Stimulated activated CD4-positive, alpha-beta T cell treated with anti-CD3 and anti-CD28 coated beads, TNF-alpha, amount 100 ng/mL, for 24 hours (primary cell): ENCODE measurements at places on chromosomes 6 and 20.

GRCh38 chr20:16501301-16501700 is 71.9 kb downstream of the KIF16B start:
- DNase-seq: no peak

GRCh38 chr20:17439616-17440296 is 91.4 kb downstream of the BFSP1 start:
- no peak for DNase-seq

DNA sequence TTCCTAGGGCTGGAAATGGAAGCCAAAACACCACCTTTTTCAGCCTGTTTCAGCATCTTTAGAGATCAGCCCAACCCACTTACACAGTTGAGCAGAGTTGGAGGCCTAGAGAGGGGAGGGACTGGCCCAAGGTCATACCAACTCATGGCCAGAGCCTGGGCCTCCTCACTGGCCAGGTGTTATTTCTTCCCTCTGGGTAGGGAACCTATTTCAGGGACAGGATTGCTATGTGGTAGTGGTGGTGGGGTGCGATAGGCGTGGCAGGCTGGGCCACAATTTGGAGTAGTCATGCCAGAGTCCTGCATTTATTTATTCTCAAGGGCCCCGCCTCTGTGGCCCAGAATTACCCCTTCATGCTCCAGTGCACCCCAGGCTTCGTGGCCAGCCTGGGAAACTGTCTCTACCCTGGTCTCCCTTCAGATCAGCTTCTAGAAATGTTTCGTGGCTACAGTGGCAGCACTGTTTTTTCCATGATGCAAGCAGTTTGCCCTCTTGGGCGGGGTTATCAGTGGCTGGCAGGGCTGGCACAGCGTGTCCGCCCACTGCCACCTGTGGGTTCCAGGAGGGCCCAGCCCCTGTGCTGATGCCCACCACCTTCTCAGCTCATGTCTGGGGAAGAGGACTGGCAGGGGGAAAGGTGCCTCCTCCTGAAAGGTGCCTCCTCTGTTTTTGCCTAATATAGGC is 6.2 kb downstream of the VEGFA start:
- DNase-seq: no peak

- DNase-seq: no peak
These were observed 109.3 kb upstream of the TAB2 start for GRCh38 chr6:149208134-149208601.

DNA sequence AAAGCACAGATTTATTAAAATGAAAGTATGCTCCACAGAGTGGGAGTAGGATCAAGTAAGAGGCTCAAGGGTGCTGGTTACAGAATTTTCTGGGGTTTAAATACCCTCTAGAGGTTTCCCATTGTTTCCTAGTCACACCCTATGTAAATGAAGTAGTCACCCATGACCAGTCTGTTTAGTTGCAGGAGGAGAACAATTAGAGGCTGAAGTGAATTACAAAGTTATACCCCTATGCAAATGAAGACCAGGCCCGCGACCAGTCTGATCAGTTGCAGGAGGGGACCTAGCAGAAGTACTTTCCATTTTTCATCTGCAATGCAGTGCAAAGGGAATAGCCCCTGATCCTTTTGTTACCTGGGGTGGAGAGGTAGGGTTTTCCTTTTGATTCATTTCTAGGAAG is 11.8 kb upstream of the FILIP1 start:
- no peak for DNase-seq

- DNase-seq: no peak
These were observed 8.5 kb downstream of the TPD52L2 start for GRCh38 chr20:63873477-63873971.

DNA sequence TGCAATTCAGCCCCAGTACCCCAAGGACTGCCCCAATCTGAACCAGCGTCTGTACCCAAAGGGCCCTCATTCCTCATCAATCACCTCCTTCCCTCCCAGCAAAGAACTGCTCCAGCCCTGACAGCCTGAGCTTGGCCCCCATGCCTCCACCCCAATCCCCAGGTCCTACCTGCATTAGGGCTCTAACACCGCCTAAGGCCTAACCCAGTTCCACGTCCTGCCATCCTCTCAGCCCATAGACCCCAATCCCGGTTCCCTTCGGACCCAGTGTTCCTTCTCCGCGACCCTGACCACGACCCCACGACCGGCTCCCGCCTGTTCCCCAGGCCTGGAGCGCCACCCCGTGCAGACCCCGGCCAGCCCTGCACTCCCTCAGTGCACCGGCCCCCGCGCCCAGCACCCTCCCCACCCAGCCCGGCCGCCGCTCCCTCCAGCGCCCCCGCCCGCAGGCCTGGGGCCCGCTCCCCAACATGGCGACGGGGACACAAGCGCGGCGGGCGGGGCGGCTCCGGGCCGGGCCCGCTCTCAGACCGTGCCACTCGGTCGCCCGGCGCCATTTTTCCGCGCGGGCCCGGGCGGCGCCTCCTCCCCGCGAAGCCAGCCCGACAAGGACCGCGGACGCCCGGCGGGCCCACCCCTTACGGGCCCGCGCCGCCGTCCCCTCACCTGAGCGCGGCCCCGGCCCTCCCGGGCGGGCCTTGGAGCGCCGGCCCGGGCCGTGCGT is 483 bp downstream of the NCOA6 start:
- DNase-seq: peak; percentile 14

- DNase-seq: peak; percentile 31
These were observed 6.5 kb downstream of the TGM6 start for GRCh38 chr20:2387180-2387577.

- DNase-seq: no peak
These were observed 10.7 kb downstream of the DLL1 start for GRCh38 chr6:170279977-170280688.

- DNase-seq: no peak
These were observed 29.1 kb downstream of the TRAM2 start for GRCh38 chr6:52547647-52548352.

- DNase-seq: no peak
These were observed 79.5 kb downstream of the ZMYND8 start for GRCh38 chr20:47276851-47277534.

- no peak for DNase-seq
These were observed 139.1 kb downstream of the COL9A1 start for GRCh38 chr6:70163795-70164194.

GRCh38 chr20:60857708-60858107 is 394.4 kb upstream of the CDH4 start:
- DNase-seq: no peak

DNA sequence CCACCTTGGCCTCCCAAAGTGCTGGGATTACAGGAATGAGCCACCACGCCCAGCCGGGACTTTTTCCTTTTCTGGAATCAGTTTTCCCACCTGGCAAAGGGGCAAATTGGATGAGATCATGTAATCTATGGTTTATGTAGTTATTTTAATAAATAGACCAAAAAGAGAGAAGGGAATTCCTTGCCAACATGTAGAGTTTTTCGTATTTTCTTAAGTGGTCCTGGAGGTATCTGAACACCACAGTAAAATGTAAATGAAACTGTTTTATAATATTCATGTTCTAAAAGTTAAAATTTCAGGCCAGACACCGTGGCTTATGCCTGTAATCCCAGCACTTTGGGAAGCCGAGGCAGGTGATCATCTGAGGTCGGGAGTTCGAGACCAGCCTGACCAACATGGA is 185.1 kb upstream of the ZNF217 start:
- DNase-seq: no peak

DNA sequence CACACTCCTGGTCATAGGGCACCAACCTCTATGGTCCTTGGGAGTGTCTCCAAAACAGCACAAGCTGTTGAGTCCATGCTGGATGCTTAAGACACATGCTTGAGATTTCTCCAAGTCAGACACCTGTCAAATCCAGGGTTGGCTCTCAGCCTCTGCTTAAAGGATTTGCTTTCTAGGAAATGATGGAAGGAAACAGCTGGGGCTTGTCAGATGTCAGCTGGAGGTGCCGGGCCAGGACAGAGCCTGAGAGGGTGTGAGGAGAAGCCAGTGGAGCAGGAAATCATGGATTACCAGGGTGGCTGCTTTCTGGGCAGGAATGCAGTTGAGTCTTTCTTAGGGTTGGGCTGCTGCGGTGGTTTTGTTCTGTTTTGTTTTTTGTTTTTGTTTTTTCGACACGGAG is 83.0 kb upstream of the FAM184A start:
- no peak for DNase-seq

DNA sequence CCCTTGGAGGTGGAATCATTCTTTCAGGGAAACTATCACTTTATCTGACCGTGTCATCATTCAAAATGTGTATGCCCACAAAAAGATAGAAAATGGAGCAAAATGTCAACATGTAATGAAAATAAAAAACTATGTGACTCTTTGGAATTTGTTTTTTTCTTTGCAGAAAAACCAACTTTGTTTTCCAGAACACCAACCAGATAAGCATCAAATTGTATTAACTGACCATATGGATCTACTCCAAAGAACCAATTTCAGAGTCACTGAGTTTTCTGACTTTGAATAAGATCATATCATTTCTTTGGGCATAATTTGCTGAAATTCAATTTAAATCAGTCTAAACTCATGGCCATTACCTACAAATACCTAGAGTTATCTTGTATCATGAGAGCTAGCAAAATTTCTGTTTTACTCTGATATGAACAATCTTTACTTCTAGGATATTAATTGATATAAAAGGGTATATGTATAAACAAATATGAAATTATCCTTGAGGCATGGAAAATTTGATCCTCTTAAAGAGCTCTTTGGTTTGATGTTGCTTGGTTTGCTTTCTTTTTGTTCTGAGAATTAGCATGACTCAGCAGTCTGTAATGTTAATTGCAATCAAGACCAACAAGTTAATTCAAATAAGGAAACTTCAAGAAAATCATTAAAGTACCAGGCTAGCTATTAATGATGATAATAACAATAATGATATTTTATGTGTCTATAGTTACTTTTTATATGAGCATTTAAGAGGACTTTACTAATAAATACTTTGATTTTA is 444.4 kb upstream of the MARCKS start:
- no peak for DNase-seq

DNA sequence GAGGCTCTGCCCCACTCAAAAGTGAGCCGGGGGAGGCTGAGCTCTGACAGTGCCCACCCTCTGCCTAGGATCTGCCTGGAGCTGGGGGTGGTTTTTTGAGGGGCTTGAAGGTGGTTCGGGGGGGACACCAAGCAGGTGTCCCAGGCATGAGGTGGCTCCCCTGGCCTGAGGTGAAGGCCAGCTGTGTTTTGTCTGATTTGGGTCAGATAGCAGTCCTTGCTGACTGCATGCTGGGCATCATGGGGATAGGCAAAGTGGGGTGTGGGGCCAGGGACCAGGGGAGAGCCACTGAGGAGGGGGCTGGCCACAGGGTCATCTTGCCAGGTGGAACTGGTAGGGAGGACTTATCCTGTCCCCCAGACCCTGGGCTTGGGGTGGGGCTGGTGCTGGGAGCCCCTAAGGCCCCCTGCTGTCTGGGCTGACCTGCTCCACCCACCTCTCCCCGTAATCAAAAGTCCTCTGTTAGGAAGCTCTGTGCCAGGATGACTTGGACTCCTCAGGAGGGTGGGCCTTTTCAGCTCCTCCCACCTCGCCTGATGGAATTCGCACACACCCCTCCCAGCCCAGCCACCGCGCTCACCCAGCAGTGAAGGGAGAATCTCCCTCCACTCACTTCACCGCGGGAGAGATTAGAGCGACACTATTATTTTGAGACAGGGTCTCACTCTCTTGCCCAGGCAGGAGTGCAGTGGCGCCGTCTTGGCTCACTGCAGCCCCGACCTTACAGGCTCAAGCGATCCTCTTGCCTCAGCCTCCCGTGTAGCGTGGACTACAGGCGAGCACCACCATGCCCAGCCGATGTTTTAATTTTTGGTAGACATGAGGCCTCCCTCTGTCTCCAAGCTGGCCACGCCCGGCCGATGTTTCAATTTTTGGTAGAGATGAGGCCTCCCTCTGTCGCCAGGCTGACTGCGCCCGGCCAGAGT is 1.5 kb upstream of the COL9A3 start:
- no peak for DNase-seq

- DNase-seq: no peak
These were observed 293.2 kb downstream of the NRN1 start for GRCh38 chr6:5713519-5713918.
